ENCODE measurements at places on chromosomes 6 and 20.

- DNase-seq = no peak
Measured at GRCh38 chr6:20861481-20861880, 327.2 kb downstream of the CDKAL1 start.

DNA sequence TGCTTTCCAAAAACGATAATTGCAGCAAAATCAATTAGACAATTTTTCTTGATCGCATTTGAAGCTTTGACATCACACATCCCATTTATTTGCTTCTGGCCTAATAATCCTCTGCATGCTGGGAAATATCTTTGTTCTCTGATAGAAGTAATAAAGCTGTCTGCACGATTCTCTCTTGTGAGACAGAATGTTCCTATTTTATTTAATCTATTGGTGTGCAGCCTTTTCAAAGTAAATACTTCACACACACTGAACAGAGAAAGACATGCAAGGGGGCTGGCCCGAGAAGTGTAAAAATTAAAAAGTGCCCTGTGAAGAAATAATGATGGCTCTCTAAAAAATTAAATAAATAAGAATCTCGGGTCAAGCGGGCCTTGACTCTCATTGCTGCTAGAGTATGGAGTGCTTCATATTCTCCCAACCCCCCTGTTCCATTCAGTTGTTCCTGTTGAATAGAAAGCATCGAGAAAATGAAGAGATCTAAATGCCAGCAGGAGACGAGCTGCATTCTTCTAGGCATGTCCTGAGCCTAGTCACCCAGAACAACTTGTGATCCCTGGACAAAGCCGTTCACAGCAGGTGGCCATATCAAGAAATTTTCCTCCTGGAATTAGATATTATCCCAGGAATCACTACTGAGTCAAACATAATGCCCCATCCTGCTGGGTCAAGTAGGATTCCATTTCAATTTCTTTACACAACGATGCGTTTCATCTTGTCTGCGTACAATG lies 625.9 kb upstream of the EPHA7 start:
- no peak for DNase-seq

GRCh38 chr6:40077315-40077714 lies 143.1 kb upstream of the MOCS1 start:
- DNase-seq = no peak

GRCh38 chr20:33963751-33964150 lies 30.0 kb upstream of the RALY start:
- DNase-seq = no peak

GRCh38 chr6:16249971-16250370 lies 11.6 kb downstream of the GMPR start:
- peak; percentile 92 for DNase-seq

GRCh38 chr6:34059914-34060313 lies 86.0 kb downstream of the GRM4 start:
- no peak for DNase-seq

- DNase-seq = peak; percentile 58
Measured at GRCh38 chr6:151209071-151209831, 30.5 kb upstream of the AKAP12 start.

- peak; percentile 90 for DNase-seq
Measured at GRCh38 chr6:143745166-143746133, 67.7 kb downstream of the PHACTR2 start.

DNA sequence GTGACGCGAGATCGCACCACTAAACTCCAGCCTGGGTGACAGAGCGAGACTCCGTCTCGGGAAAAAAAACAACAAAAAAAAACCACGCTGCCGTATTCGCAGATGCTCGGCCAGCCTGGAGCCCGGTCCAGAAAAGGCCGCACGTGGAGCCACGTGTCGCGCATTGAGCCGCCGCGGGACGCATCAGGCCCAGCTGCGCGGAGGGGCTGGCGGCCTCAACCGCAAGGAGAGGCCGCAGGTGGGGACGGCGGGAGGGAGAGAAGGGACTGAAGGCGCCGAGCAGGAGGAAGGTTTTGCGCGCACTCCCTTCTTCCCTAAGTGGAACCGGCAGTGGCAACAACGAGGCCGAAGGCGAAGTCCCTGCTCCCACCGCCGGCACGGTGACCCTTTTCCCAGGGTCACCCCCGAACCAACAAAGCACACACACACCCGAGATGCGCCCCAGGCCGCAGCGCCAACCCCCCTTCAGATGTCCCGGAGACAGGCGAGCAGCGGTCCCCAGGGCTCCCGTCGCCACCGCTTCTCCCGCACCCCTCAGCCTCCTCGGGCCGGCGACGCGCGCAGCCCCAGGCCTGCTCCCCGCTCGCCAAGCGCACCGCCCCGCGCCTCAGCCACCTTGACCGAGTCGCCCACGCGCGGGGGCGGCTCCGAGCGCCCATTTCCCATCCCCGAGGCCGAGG lies 681 bp downstream of the SYCP2 start:
- no peak for DNase-seq

DNA sequence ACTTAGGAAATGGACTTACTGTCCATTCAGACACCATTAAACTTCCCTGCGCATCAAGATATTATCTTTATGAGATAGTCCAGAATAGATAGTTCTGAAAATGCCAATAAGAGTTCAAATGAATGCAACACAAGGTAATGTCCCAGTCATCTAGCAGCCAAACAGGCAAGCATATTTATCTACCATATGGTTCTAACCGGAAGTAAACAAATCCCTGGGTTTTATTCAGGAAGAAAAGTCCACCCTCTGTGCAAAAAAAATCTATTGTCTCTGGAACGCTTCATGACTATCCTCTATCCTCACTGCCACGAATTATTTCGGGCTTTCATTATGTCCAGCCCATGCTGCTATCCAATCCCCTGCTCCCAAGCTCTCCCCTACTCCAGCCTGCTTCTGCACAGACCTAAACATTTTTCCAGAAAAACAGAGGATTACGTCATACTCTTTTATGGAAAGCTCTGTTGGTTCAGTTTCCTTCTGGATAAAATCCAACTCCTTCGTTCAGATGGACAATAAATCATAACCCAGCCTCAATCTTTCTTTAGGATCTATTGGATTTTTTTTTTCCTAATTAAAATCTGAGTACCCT lies 11.4 kb downstream of the PPIL6 start:
- peak; percentile 44 for DNase-seq

GRCh38 chr6:129894921-129895320 lies 33.8 kb upstream of the TMEM244 start:
- no peak for DNase-seq

DNA sequence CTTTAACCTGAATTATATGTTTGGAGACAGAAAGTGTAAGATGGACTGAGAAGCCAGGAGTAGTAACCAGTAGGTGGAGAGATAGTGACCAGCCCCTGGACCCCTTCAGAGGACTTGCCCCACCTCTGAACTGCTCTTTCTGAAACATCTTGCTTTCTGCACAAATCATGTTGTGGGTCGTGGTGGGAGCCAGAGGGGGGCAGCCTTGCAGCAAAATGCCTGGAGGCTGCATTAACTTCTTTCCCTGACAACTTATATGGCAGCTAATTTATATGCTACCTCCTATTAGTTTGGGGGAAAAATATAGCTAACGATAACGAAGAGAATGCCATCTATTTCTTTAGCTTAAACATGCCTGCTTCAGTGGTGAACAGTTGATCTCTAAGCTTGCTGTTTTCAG lies 859.8 kb downstream of the MAFB start:
- no peak for DNase-seq

GRCh38 chr20:32527447-32528055 lies 57.6 kb downstream of the NOL4L start:
- no peak for DNase-seq

GRCh38 chr6:21199262-21199661 lies 394.3 kb upstream of the SOX4 start:
- no peak for DNase-seq

DNA sequence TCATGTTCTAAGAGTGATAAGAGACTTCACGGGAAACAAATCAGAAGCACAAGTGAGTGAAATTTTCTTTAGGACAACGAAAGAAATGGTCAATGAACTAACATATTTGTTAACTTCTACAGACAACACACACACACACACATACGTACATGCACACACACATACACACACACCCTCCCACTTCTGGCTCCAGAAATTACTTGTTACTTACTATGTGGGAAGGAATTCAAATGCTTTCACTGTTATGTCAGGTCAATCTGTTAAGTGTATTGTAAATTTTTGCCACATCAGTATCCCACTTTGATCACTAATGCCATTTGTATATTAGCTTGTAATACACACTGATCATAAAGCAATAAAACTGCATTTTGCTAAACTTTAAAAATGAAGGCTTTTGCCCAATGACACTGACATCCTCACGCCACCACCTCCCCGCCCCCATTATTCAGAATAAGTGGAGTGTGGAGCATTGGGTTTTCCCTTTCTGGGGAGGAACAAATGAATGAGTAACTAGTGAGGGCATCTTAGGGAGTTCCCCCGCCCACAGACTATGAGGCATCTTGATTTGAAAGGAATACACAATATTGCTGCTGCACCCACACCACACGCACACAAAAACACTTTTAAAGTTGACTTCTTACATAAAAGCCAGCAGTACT lies 76.2 kb downstream of the ATXN1 start:
- no peak for DNase-seq

GRCh38 chr6:87212596-87212995 lies 57.2 kb downstream of the ZNF292 start:
- DNase-seq = no peak

DNA sequence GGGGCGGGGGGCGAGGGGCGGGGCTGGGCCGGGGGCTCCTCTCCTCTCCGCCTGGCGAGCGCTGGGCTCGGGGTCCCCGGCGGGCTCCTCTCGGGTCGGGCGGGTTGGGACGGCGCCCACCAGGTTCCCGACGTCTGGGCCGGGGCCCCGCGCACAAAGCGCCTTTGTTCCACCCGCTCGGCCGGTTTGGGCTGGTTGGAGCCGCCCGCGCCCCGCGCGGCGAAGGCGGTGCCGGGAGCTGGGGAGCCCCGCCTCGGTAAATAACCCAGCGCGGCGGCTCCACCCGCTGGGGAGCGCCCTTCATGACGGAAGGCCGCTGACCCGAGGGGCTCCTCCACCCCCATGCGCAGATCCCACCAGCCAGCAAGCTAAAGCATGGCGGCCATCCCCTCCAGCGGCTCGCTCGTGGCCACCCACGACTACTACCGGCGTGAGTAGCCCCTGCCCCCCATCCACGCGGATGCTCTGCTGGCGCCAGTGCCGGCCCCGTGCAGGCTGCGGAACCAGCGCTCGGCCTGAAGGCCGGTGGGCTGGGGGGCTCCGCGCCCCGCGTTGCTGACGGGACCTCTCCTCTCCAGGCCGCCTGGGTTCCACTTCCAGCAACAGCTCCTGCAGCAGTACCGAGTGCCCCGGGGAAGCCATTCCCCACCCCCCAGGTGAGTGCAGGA lies 503 bp downstream of the PPDPF start:
- DNase-seq = peak; percentile 39

DNA sequence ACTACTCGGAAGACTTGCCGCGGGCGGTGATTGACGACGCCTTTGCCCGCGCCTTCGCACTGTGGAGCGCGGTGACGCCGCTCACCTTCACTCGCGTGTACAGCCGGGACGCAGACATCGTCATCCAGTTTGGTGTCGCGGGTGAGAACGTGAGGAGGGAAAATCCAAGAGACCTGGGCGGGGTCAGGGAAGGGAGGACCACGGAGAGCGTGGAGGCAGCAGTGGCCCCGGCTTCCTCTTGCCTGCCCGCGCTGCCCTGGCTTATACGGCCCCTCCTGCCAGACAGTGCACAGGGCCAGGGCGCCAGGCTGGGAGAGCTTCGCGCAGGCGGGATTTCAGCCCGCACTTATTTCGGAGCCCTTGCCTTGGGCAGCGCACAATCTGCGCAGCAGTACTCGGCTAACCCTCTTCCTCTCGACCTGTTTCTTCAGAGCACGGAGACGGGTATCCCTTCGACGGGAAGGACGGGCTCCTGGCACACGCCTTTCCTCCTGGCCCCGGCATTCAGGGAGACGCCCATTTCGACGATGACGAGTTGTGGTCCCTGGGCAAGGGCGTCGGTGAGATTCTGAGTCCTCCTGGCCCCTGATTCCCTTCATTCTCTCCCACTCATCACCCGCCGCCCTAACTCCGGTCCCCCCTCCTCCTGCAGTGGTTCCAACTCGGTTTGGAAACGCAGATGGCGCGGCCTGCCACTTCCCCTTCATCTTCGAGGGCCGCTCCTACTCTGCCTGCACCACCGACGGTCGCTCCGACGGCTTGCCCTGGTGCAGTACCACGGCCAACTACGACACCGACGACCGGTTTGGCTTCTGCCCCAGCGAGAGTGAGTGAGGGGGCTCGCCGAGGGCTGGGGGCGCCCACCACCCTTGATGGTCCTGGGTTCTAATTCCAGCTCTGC lies 2.0 kb downstream of the MMP9 start:
- no peak for DNase-seq

DNA sequence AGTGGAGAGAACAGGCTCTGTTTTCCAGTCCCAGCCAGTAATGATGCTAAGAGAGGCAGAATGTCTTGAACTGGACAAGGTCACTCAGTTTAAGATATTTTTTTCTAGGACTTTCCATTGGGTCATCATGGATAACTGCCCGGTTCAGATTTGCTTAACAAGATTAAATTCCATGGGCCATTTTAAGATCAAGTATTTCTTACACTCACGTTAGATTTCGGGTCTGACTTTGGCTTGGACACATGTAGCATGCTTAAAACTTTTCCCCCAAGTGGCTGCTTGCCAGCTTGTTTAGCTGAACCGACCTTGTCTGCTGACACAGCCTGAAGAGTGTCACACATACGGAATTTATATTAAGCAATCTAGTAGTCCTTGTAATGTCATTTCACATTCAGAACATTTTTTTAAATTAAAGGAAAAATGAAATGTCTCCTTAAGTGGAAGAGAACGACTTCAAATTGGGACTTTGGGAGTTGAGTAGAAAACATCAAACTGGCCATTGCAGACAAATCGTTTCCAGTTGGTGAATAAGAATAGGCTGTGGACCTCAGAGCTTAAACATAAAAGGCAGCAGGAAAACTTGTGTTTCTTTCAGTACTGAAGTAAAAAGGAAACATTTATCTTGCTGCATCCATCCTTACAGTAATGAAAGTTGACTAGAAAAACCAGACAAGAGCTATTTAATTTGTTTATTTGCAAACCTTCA lies 29.0 kb downstream of the ARMC2 start:
- no peak for DNase-seq

GRCh38 chr6:34347303-34347702 lies 45.2 kb downstream of the NUDT3 start:
- no peak for DNase-seq

GRCh38 chr6:145225500-145225899 lies 509.8 kb downstream of the EPM2A start:
- DNase-seq = no peak

DNA sequence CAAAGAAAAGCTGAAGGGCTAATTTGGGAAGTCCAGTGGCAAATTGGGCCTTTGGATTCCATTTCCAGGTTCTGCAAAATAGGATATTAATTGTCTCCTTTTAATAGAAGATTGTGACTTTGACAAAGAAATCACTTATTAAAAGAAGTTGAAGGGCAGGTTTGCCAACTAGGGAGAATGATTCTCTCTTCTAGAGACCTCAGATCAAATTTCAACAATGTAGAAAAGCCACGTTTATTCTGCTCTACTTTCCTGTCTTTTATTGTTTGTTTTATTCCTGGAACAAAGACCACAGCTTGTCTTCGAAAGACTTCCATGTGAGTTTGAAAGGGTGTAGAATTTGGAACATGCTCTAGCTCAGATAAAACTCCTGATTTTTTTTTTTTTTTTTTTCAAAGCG lies 65.5 kb upstream of the PRL start:
- DNase-seq = peak; percentile 40

Measured in DMS153 (cell line).